ENCODE measurements at places on chromosomes 3 and 15.

GRCh38 chr3:132241776-132242514, 75.3 kb upstream of the ACP3 start:
- DNase-seq: no peak

GRCh38 chr3:20056725-20057611, 16.7 kb downstream of the KAT2B start:
- peak; percentile 64 for DNase-seq

GRCh38 chr3:112486811-112487505, 12.3 kb downstream of the BTLA start:
- no peak for DNase-seq

- peak; percentile 54 for DNase-seq
These were observed 17.6 kb downstream of the ADAM10 start for GRCh38 chr15:58731756-58732535.

DNA sequence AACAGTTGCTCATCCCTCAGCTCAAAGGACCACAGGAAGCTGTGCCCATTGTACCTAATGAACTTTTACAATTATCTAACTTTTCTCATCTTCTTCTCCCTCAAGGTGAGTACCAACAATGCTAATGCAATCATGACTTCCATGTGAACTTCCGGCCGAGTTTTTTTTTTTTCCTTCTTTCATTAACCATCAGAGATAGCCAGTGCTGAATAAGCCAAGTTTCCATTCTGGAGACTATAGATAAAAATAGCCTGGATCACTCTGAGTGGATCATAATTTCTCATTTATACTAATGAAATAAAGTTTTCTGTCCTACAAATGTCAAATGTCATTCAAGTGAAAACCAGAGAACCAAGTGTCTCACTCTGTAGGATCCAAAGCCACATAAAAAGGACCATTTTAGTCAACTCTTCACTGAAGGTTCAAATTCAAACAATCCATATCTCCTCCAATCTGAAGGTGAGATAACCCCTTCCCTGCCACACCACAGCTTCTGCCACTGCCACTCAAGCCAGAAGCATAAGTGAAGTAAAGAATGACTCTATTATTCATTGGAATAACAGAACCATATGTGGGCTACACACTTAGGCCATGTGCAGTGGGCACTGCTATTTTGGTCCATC, 5.5 kb downstream of the SUMF1 start:
- no peak for DNase-seq

DNA sequence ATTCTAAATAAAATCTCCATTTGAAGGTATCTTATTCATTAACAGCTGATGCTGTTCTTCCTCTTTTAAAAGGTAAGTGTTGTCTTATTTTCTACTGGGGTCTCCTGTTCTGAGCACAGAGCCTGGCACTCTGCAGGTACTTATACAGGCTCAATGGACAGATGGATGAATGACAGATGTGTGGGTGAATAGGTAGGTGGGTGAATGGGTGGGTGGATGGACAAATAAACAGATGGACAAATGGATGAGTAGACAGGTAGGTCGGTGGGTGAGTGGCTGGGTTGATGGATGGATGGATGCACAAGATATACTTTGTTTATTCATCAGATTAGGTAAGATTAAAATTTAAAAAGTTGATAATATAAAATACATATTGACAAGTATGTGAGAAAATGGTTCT, 53.5 kb downstream of the SLC41A3 start:
- DNase-seq: no peak

- no peak for DNase-seq
These were observed 19.5 kb downstream of the MESD start for GRCh38 chr15:80970018-80970657.

DNA sequence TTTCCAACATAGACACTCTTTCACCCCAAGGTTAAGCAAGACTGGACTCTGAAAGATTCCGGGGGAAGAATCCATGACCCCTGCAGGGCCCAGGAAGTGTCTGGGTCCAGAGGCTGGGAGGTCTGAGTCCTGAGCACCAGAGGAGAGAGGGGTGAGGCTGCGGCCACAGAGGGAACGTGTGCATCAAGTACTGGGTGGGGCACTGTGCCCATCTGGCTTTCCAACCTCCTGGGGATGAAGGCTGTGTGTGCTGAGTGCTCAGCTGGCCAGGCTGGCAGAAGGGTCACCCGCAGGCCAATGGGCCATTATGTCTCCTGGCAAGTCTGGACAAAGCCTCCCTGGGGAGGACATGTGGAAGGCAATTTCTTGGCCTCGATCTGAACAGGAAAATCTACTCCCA, 3.3 kb downstream of the CHRNA3 start:
- no peak for DNase-seq

- no peak for DNase-seq
These were observed 412.7 kb downstream of the OCA2 start for GRCh38 chr15:27686369-27686768.

DNA sequence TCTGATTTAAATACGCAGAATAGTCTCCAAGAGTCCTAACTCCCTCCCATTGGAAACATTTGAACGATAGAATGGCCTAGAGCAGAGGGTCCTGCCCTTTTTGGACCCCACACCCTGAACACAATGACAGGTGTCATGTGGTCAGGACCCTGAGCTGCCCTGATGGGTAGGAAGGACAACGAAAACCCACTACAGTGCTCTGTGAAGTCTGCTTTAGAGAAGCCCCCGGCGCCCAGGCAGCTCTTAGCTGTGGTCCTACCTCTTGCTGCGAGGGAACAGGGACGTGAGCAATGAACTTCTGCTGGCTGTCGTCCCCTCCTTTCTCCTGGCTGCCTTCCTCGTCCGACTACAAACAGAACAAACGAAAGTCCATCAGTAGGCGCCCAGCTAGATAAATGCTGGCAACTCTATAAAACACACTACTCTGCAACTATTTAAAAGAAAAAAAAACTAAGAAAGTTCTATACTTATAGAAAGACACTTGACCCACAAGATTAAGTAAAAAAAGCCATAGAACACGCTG, 8.7 kb upstream of the RAB43 start:
- no peak for DNase-seq
